Activated CD4-positive, alpha-beta T cell treated with anti-CD3 and anti-CD28 coated beads, Interleukin-2, amount 50 U/mL, for 24 hours (primary cell): ENCODE measurements at places on chromosomes 6 and 20.

DNA sequence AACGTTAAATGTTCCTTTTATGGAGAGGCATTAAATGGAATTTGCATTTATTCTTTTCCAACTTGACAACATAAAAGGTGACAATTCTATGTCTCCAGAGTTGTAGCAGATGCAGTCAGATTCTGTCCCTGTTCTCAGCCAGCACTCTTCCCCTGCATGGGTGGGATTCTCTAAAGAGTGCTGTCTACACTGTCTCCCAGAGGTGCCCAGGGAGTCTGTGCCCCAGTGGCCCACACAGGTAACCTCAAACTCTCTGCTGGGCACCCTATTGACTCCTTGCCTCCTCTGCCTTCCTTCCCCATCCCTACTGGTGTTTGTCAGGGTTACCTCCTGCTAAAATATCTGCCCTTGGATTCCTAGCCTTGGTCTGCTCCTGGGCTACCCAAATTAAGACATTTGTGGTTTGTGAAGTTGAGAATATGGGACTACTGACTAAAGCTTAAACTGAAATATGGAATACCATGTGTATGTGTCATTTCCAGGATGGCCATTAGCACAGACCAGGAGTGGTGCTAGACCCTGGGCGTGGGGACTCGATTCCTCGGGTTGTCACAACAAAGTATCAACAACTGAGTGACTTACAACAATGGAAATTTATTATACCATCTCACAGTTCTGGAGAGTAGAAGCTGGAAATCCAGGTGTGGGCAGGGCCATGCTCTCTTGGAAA, 284.7 kb downstream of the CDH26 start:
- DNase-seq = no peak

- no peak for DNase-seq
These were observed 67.6 kb upstream of the MPC1 start for GRCh38 chr6:166450167-166450873.

- DNase-seq = no peak
These were observed 31.2 kb downstream of the SRSF3 start for GRCh38 chr6:36625158-36625919.

DNA sequence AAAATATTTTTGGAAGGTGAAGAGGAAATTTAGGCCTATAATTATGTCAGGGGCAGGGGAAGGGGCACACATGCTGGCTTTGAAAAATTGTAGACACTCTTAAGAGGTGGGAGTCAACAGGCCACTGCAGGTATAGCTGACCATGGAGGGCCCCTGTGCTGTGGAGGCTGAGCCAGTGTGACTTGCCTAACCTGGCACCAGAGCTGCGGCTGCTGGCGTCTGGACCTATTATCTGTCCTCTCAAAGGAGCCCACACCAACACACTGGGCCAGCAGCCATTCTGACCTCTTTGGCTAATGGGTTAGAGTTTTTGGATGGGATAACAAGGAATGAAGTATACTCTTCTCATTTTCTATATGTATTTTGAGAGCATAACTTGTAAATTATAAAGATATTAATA, 4.5 kb downstream of the GID8 start:
- no peak for DNase-seq

DNA sequence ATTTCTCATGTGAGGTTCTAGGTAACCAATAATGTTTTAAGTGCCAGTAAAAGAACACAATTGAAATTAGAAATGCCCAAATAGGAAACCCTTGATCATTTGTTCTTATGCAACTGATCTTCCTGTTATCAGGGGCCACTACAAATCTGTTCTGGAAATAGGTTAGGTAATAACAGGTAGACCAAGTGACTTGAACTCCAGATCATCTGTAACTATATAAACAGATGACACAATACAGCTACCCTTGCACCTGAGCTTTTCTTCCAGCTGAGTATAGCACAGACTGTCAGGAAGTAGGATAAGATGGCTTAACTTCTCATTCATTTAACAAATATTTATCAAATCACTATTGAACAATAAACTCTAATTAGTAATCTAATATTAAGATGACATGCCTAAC, 52.5 kb downstream of the MAN1A1 start:
- DNase-seq = no peak

GRCh38 chr6:84777888-84778287, 13.5 kb upstream of the TBX18 start:
- DNase-seq = no peak

- no peak for DNase-seq
These were observed 31.6 kb downstream of the WASF1 start for GRCh38 chr6:110147870-110148269.

- no peak for DNase-seq
These were observed 22.1 kb upstream of the SNTA1 start for GRCh38 chr20:33465481-33466302.

DNA sequence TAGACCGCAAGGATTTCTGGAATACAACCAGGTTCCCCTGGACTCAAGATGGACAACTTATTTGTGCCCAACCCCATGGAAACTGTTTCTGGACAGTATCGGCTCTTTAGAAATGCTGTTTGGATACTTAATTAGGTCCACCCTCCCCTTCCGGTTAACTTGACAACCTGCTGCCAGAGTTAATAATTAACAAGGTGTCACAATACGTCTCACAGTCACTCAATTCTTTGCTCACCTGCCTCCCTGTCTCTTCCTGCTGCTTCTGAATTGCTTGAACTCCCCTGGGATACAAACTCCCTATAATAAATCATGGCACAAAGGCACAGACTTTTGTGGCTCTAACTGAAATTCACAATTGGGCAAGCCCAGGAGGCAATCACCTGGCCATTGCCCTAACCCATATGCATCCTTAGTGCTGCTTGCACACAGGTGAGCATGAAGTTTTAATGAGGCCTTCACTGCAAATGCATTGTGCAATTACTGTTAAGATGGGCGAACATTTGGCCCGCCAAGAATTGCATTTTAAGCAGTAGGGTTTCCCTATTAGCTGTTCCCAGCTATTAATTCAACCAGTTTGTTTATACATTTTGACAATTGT, 504.4 kb upstream of the NOX3 start:
- no peak for DNase-seq

DNA sequence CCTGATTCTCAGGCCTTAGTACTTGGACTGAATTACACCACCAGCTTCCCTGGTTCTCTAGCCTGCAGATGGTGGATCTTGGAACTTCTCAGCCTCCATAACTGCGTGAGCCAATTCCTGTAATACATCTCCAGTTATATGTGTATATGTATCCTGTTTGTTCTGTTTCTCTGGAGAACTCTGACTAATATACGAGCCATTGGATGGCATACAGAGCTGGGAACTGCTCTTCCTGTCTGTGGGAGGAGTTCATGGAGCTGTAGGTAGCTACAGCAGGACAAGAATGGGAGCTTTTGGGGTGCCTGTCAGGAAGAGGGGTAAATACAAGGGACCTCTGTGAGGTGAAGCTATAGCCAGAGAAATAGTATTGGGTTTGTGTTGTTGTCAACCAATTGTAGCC, 41.2 kb downstream of the TMEM14A start:
- no peak for DNase-seq

DNA sequence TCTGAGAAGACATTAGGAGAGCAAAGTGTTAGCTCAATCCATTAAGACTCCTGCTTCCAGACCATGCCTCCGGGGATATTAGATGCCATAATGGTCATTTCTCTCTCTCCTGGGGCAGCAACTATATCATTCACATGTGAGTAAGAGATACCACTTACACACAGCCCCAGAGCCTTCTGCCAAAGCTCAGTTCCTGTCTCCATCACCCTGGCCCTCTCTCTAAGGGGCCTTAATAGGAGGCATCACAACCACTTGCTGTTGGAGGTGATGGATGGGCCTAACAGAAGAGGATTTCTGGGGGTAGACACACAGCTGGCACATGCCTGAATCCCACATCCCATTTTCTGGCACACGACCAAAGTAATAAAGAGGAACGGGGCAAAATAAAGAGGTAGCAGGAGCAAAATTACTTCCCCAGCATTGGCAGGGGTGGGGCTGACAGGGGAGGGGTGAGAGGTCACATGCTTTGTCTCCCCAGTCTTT, 34.0 kb upstream of the VSTM2L start:
- DNase-seq = no peak

- peak; percentile 21 for DNase-seq
These were observed 81.2 kb downstream of the ASXL1 start for GRCh38 chr20:32439132-32439829.

DNA sequence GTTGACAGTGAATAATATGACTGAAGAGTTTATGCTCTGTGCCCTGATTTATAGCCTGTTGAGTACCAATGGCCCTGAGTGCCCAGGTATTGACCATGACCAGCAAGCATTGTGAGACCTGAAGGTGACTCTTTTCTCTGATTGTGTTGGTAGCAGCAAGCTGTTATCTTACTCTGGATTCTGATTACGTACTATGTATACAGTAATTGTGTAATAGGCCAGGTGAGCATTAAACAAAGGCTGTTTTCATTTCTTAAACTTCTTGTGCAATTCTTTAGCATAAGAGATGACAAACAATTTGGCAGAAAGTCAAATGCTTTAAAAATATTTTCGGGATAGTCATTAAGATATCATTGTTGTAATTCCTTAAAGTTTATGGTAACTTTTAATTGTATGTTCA, 111.7 kb upstream of the PTPRK start:
- no peak for DNase-seq

GRCh38 chr6:97841763-97842162, 558.7 kb upstream of the MMS22L start:
- no peak for DNase-seq

DNA sequence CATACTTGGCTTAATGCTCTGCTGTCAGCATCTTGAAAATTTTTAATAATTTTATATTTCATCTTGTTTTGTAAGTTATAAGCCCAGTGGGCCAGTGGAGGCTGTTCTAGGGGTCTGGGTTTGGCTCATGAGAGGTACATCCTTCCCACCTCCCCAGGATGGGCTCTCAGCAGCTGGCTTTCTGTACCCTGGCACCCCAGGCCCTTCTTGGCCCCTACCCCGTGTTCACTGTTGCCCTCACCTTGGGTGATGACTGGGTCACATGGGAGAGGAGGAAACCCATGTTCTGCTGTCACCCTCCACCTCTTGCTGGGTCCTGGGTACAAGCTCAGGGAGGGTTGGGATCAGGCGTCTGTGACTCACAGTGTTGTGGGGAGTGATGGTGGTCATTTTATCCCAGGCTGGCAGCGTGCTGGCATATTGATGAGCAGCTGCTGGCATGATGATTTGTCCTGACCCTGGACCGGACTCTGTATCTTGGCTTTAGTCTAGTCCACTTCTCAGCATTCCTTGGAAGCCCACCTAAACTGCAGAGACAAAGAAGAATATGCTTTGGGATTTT, 34.6 kb downstream of the SLC16A10 start:
- no peak for DNase-seq

DNA sequence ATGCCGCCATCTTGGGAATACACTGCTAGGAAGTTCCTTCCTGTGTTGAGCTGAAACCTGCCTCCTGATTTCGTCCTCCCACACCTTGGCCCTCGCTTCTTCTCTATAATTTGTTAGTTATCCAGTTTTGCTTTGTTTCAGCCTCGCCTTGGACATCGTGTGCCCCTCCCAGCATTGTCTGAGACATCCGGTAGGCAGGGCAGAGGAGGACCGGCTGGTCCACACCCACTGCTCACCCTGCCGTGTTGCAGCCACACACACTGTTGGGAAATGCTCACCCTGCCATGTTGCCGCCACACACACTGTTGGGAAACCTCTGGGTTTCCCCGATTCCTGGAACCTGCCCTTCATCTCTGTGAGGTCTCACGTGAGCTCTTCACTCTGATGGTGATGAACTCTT, 105.1 kb downstream of the CDH4 start:
- DNase-seq = no peak

GRCh38 chr20:560680-561079, 17.1 kb upstream of the CSNK2A1 start:
- DNase-seq = no peak

DNA sequence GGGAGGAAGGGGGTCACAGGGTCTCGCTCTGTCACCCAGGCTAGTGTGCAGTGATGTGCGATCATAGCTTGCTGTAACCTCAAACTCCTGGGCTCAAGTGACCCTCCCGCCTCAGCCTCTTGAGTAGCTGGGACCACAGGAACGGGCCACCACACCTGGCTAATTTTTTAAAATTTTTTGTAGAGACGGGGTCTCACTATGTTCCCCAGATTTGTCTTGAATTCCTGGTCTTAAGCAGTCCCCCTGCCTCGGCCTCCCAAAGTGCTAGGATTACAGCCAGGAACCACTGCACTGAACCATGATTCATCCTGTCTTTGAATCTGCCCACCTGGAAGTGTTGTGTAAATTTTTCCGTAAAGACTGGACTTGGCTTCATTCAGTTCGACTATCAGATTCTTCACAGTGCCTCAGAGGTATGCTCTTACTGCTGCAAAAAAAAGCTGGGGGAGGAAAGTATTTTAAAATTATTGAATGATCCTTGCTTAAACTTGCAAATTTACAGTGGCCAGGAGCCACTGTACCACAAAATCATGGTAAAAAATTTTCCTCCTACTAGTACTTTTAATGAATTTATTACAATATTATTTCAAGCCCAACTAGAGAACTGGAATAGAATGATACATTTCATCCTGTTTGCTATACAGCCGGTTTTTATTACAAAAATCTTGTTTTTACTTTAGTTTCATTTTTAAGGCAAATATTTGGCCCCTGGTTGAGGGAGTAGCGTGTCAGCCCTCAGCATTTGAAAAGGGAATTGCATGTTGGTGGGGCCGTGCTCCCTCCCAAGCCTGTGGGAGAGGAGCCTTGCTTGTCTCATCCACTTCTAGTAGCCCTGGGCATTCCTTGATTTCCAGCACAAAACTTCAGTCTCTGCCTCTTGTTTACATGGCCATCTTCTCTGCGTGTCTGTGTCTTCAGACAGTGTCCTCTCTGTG, 202.5 kb upstream of the SGK1 start:
- no peak for DNase-seq

DNA sequence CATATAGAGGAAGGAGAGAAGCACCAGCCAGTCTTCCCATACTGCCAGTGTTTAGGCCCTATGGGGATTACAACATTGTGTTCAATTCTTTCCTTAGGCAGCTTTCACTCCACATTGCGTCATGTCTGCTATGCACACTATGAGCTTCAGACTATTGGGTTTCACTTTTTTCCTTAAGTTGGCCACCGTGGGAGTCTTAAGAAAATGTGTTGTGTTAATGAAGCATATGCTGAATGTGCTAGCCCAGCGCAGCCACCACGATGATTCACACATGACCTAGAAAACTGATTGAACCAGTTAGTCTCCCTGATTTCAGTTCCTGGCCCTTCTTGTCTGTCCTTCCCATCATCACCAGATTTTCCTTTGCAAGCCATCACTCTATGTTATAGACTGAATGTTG, 21.5 kb downstream of the TUBB2B start:
- DNase-seq = no peak

- no peak for DNase-seq
These were observed 2.1 kb downstream of the C6orf141 start for GRCh38 chr6:49552596-49552995.

- no peak for DNase-seq
These were observed 30.7 kb downstream of the C6orf163 start for GRCh38 chr6:87375315-87375714.

- DNase-seq = no peak
These were observed 62.1 kb downstream of the WDR27 start for GRCh38 chr6:169639653-169640278.
